ENCODE measurements at places on chromosomes 7 and 10.

- DNase-seq = no peak
Measured at GRCh38 chr10:17793823-17794644, 15.1 kb upstream of the MRC1 start.

- DNase-seq = no peak
Measured at GRCh38 chr7:48621076-48621475, 303.3 kb upstream of the CDC14C start.

DNA sequence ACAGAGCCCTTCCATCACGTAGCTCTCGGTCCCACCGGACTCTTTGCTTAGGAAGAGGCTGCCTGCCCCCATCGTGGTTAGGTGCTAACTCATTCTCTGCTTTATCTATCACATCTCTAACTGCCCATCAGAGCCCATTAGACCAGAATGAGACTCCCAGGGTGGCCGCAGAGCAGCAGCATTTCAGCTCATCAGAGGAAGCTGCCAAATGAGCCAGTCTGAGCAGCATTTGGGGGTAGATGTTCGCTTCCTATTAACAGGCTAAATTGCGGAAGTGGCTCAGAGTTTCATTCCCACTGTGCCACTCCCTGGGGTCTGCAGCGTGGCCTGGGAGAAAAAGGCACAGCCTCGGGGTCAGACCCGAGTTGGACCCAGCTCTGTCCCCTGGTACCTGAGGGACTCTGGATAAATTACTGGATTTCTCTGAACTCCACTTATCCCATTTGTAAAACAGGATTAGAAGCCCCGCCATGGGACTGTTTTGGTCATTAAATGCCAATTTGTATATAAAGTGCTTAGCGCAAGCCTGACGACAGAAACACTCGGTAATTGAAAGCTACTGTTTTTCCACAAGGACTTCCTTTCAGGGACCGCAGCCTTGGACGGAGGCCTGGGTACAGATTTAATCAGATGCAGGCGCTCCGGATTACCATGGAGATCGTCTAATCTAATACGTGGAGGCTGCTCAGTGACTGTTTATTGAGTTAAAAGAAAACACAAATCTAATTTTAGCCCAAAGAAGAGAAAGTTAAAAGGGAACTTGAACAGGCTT, 73.8 kb upstream of the PRLHR start:
- peak; percentile 12 for DNase-seq

GRCh38 chr7:150820578-150821198, 20.1 kb downstream of the TMEM176A start:
- DNase-seq = no peak
